ENCODE measurements at places on chromosomes 5 and 9.
A peak's percentile ranks its signal among the peaks of the same experiment; 100 is the strongest.

- DNase-seq = no peak
These were observed 9.7 kb upstream of the LVRN start for GRCh38 chr5:115952588-115952987.

DNA sequence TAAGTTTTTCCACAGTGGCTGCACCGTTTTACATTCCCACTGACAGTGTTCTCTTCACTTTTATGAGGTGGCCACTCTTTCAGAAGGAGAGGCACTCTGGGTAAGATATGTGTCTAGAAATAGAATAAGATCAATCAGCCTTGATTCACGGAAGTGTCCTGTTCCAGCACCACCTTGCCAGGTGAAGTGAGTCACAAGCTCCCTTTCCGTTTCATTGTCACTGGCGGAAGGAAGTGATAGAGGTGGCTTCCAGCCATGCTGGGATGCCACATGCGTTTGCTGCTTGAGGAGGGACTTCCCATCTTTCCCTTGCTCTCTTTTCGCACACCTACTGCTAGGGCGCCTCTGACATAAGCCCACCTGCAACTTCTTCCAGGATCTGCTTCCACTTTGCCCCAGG lies 217.1 kb downstream of the PIK3R1 start:
- DNase-seq = no peak

DNA sequence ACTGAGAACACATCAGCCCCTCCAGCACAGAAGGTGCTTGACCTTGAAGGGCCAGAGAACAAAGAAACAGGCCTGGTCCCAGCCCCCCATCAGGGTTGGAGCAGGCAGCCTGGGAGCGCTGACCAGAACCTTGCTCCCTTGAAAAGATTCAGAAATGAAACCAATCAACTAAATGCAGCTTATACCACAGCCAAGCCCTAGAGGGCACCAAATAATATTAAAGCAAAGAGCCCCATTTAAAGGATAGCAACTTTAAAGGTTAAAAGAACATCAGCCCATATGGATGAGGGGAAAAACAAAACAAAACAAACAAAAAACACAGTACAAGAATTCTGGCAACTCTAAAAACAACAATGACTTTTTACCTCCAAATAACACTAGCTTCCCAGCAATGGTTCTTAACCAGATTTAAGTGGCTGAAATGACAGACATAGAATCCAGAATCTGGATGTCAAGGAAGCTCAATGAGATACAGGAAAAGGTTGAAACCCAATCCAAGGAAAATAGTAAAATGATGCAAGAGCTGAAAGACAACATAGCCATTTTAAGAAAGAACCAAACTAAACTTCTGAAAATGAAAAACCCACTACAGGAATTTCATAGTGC lies 471.9 kb downstream of the MTRR start:
- no peak for DNase-seq

GRCh38 chr5:174516741-174517140 lies 207.6 kb upstream of the MSX2 start:
- no peak for DNase-seq

- no peak for DNase-seq
These were observed 4.9 kb upstream of the F2R start for GRCh38 chr5:76710991-76711390.

DNA sequence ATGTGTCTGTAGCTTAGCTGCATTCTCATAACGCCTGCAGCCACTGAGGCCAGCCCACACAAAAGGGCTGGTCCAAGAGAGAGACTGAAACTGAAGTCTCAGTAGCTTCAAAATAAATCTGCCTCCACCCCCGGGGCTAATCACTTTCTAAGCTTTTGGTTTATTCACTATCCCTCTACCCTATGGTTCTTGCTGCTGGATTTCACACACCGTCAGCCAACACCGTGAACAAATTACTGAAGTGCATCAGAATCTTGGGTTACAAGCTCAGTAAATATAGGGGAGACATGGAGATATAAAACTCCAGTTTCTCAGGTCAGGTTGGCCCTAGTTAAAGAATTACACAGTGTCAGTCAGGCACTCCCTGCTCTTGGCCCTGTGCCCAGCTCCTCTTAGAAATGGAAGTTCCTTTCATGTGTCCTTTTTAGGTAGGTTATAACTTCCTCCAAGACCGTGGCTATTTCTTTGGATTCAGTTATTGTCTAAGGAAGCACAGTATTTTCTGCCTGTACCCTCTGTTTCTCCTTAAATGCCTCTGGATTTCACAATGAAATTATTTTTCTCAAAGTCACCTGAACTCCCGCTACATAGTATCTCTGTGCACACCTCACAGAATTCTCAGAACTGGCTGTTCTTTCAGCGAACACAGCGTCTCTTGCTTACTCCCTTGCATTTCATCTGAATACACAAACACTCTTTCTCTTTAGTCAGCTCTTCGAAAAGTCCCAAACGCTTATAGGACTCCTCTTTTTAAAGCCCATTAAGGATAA lies 112.5 kb downstream of the FAM174A start:
- no peak for DNase-seq

GRCh38 chr5:166716856-166717492 lies 1574.5 kb upstream of the WWC1 start:
- DNase-seq = no peak

DNA sequence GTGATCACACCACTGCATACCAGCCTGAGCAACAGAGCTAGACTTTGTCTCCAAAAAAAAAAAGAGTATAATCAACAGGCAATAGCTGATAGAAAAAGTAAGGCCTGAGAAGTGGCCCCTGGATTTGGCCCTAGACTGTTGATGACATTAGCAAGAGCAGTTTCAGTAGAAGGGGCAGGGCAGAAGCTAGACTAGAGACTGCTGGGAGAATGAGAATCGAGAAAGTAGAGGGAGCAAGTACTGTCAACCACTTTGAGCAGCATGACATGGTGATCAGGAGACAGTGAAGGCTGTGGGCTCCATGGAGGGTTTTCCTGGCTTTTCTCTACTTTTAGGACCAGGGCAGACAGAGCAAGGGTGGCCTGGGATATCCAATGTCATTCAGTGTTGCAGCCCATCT lies 34.9 kb upstream of the B4GALT1 start:
- DNase-seq = no peak

DNA sequence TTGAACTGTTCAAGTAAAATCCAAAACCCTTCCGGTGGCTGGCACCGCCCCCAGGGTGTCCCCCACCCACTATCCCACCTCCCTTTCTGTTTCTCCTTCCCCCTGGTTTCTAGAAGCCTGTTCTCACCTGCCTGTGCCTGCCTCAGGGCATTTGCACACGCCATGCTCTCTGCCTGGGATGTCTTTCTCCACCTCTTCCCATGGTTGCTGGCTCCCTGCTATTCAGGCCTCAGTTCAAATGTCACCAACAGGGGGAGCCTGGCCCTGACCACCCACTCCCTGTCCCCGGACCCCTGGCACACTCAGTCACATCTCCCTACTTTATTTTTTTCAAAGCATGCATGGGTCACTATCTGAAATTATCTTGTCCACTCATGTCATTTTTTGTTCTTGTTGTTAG lies 39.9 kb upstream of the EEIG1 start:
- no peak for DNase-seq

DNA sequence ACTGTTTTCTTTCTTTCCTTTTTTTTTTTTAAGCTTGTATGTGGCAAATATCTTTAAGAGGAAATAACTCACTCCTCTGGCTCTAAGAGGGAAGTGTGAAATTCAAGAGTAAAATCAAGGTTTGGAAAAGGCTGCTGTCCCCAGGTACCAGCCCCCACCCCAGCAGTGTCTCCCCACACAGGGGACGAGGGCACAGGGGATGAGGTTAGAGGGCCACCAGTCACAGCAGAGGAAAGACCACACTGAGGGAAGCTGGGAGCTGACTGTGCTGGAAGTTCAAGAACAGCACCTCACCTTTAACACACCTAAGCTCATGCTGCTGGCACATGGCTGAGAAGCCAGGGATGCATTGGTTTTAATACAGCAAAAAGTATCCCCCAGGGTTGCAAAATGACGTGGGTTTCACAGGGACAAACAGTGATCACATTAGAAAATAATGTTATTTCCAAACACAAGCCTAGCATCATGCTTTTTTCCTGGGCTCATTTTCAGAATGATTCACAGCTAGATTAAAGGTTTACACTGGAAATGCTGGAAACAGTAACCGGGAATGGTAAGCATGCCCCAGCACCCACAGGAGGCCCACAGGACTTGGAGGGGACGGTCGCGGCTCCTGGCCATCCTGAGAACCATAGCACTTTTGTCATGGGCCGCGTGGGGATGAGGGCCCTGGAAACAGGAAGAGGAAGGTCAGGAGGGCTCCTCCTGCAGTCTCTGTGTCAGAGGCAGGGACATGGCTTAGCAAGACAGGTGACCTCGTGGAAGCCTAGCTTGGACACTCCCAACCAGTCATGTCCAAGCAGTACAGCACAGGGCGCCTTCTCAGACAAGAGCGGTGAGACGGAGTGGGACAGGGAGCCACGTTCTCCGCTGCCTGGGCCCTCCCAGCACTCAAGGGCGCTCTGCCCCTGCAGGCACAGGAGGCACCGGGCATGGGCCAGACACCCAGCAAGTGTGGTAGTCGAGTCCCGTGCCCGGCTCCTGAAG lies 6.9 kb downstream of the LPCAT1 start:
- DNase-seq = peak; percentile 42

GRCh38 chr5:128538250-128539037 lies 399 bp upstream of the FBN2 start:
- no peak for DNase-seq

DNA sequence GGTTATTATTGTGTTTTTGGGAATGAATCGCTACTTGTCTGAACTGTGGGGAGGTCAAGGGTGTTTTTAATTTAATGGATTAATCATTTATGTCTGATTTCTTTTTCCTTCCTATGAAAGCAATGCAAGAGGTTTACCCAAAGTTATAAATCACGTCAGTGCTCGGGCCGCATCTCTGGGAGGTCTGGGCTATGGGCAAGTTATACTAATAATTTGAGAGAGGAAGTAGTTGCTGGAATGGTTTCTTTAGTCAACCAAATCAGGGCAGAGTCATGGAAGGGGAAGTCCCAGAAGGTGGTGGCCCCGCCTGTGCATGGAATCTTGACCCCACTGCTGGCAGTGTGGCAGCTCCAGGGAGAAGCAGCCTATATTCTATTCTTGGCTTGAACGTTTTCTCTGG lies 180.2 kb downstream of the HSPA4 start:
- no peak for DNase-seq

- DNase-seq = no peak
These were observed 66.5 kb downstream of the SEMA5A start for GRCh38 chr5:9479361-9479760.

GRCh38 chr5:128081111-128081851 lies 2.3 kb upstream of the SLC12A2 start:
- no peak for DNase-seq

DNA sequence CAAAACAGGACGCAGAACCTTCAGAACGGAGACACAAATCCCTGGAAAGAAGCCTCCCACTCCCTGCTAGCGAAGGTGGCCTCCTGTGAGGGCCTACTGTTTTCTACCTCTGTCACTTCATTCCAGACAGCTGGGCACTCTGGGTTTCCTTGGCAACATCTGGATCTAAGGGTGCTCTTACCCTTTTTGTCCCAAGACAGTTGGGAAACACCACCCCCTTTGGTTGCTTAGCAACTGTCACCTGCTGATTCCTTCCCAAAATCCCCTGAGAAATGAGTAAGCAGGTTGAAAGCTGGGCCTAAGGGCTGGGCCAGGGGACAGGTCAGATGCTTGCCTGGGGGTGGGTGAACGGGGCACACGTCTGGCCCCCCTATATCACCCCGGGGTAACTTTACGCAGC lies 29.4 kb downstream of the NANS start:
- DNase-seq = no peak

- DNase-seq = no peak
These were observed 14.2 kb downstream of the RFX3 start for GRCh38 chr9:3511551-3511950.

DNA sequence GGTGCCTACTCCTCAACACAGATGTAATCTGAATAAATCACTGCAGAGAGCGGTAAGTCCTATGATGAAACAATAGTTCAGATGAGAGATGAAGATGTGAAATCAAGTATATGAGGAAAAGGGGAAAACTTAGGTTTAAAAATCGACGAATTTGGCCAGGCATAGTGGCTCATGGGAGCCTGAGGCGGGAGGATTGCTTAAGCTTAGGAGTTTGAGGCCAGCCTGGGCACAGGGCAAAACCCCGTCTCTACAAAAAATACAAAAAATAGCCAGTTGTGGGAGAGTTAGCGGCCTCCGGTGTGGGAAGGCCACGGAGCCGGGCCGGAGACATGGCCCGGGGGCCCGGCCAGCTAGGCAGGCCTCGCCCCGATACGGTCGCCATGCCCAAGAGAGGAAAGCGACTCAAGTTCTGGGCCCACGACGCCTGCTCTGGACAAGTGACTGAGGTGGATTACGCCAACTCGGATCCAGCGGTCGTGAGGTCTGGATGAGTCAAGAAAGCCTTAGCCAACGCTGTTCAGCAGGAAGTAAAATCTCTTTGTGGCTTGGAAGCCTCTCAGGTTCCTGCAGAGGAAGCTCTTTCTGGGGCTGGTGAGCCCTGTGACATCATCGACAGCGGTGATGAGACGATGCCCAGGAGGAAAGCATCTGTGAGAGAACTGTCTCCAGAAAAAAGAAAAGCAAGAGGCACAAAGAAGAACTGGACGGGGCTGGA lies 62.8 kb upstream of the SUB1 start:
- no peak for DNase-seq

- DNase-seq = no peak
These were observed 140.8 kb upstream of the OTULINL start for GRCh38 chr5:14440582-14441431.

- DNase-seq = no peak
These were observed 887.0 kb downstream of the NR2F1-AS1 start for GRCh38 chr5:92694067-92694466.

GRCh38 chr5:74934949-74935751 lies 69.0 kb upstream of the FAM169A start:
- no peak for DNase-seq

- no peak for DNase-seq
These were observed 62.3 kb downstream of the ZCCHC7 start for GRCh38 chr9:37182718-37183117.

DNA sequence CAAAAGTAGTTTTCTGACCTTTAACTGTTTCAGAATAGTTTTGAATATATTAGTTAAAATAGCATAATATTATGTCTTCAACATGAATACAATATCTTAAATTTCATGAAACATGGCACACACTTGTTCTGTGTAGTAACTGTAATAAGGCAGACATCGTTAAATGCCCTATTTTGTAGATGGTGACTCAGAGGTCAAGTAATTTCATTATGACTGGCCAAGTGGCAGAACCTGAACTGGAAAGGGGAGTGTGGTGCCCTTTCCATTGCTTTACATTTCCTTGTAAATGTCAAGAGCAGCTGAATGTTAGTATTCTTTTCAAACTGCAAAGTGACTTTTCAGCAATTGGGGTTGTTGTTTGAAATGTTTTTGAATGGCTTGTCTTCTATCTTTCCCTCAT lies 201.2 kb upstream of the CDKN2B start:
- no peak for DNase-seq

DNA sequence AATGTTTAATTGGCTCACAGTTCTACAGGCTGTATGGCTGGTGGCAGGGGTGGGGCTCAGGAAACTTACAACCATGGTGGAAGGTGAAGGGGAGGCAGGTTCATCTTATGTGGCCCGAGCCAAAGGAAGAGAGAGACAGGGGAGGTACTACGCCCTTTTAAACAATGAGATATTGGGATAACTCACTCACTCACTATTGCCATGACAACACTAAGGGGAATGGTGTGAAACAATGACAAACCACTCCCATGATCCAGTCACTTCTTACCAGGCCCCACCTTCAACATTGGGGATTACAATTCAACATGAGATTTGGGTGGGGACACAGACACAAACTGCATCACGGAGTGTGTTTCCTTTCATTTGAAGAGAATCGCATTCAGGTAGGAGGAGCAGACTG lies 220.9 kb downstream of the GADD45G start:
- DNase-seq = no peak

Measured in CD8-positive, alpha-beta memory T cell (primary cell).